H7 (cell line): ENCODE measurements at places on chromosomes 4 and X.
A peak's percentile ranks its signal among the peaks of the same experiment; 100 is the strongest.

DNA sequence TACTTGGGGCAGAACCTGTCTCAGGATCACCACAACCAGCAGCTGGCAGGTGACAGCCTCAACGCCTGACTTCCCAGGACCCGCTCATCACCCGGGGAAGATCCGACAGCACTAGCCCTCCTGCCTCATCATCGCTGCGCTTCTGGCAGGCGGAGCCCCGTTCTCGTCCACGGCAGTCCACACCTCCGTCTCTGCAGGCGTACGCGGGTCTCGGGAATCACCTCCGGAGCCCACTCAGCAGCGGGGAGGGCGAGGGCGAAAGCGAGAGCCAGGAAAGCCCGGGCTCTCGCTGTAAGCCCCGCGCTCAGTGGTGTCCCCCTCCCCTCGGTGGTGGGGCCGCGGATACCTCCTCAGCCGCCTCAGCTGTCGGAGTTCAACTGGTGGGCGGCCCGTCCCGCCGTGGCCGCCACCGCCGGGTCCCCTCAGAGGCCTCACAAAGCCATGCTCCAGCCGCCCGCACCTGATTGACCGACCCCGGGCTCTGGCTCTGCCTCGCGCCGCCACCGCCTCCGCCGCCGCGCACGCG lies 518 bp upstream of the CNKSR2 start:
- DNase-seq, result peak; percentile 54

DNA sequence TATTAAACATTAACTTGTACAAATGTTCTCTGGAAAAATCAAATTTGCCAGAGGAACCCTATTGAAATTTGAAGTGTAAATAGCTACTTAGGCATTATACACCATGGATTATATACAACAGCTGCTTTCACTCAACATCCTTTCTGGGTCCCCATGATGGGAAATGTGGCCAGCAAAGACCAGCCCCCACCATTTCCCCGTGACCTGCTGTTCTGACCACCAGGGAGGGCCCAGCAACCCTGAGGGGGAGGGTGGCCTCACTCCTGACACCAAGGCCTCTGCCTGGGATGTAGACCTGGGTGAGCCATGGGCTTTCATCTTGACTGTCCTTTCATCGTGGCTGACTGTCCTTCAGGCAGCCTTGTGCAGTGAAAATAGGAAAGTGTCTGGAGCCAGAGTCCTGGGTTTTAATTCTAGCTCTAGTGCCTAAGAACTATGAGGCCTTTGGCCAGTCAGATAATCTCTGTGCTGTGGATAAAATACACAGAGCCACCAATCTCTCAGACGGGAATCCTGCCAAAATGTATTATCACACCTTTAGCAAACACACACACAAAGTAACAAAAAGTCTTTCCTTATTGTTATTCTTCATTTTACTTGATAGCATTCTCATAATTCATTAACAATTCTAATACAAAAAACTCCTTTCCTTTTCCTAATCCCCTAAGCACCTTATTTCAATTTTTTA lies 45.1 kb downstream of the NR3C2 start:
- DNase-seq, result no peak

- DNase-seq, result no peak
Measured at GRCh38 chr4:3412257-3413020, 29.3 kb upstream of the HGFAC start.

DNA sequence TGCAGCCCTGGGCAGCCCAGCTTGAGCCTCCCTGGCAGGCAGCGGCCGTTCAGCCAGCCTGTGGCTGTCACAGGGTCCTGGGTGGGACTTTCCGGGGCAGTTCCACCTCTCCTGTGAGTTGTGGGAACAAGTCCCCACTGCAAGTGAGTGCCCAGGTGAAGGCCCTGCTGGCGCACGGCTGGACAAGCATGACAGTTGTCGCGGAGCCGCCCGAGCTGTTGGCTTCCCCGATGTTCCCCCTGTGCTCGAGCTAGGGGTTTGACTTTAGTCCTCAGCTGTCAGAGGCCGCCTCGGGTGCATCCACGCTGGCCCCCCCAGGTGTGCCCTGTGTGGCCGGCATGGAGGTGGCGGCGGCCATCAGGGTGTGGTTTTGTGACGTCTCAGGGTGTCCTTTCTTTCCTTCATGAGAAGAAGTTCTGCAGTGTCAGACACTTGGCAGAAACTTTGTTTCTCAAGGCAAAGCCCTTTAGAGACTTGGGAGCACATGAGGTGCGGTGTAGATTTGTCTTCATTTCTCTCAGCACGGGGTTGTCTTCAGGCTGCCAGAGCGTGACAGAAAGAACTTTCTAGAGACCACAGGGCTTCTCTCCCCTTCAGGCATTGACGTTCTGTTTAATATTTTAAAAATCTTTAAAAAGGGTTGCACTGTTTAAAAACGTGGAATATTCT lies 69.4 kb upstream of the HGFAC start:
- DNase-seq, result peak; percentile 62

- DNase-seq, result no peak
Measured at GRCh38 chr4:31613946-31614623, 893.9 kb downstream of the PCDH7 start.

DNA sequence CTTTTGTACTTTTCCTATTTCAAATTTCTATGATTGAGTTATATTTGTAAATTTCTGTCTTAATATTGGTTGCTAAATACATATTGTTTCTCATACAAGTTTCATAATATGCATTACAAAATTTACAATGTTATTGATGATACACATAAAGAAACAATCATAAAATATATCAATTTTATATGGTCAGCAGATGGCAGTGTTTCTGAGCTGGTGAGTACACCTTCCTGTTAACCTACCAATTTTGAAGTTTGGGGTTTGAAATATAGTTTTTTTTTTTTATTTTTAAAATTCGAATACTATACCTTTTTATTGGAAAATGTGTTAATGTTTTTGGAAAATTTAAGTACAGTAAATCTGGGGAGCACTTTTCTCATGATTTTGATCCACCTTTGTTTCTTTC lies 1953.1 kb upstream of the ADGRL3 start:
- DNase-seq, result no peak
